NCI-H1048 (cell line): ENCODE measurements at places on chromosomes 2 and 18.

GRCh38 chr2:53535234-53535840 is 232.3 kb upstream of the CHAC2 start:
- DNase-seq = no peak

DNA sequence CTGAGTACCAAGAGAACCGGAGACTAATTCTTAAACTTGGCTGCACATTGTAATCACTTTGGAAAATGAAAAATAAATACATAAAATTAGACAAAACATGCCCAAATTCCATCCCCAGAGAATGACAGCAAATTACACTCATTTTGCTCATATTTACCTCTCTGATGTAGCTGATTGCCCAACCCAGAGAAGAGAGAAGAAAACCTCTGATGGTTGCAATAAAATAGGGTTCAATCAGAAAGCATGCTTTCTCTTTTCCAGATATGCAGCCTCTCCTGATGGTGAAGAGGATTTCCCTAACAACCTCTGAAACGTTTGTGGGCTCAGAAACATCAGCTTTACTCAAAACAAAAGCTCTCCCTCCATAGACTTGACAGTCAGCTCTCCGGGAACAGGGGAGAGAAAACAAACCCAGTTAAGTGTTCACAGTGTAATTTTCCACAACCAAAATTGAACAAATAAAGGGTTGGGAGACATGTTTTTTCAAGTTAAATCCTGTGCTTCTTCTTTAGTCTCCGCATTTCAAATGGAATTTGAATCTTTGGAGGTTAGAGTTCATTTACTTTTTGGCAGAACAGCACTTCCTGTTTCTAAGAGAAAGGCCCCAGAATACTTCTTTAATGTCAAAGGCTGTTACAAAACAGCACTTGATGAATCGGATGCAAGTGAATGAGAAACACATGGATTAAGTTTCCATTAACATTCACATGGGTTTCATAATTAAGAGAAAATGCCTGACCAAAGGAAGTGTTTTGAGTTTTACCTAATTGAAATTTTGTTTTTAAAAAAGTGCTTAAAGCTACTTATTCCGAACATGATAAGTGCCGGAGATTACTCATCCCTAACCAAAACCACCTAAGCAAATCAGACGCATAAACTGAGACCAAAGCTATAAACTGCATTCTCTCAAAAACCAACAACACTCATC is 570.1 kb upstream of the SYT4 start:
- DNase-seq = no peak

DNA sequence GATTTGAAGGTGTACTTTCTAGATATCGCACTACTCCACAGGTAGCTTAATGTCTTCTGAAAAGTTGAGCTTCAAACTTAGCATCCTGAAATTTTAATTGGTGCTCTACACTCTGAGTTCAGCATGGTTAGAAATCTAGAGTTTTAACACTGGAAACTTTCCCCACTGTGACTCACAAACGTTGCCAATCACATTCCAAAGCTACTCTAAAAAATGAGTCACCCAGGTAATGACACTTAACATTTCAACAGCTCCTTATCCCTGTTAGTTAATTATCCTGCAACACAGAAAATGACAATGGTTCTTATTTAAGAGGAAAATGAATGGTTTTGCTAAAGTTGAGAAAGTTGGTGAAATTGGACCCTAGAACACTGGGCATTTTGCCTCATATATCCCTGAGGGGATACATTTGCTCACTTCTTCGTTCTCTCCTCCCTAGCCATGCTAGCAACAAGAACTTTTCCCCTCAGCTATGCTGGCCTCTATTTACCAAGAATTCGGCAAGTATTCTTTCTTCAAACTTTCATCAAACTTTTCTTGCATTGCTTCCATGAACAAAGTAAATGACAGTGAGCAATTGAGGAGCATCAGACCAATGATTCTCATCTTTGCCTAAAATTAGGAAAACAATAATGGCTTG is 1024.1 kb upstream of the KLHL29 start:
- no peak for DNase-seq

- no peak for DNase-seq
These were observed 1.4 kb downstream of the REEP1 start for GRCh38 chr2:86335865-86336674.

- no peak for DNase-seq
These were observed at the start of gene SLC9A2 for GRCh38 chr2:102619414-102620319. SLC9A2 (plus strand) TSS chr2:102619553; CDS start chr2:102619849, 296 bp downstream.

DNA sequence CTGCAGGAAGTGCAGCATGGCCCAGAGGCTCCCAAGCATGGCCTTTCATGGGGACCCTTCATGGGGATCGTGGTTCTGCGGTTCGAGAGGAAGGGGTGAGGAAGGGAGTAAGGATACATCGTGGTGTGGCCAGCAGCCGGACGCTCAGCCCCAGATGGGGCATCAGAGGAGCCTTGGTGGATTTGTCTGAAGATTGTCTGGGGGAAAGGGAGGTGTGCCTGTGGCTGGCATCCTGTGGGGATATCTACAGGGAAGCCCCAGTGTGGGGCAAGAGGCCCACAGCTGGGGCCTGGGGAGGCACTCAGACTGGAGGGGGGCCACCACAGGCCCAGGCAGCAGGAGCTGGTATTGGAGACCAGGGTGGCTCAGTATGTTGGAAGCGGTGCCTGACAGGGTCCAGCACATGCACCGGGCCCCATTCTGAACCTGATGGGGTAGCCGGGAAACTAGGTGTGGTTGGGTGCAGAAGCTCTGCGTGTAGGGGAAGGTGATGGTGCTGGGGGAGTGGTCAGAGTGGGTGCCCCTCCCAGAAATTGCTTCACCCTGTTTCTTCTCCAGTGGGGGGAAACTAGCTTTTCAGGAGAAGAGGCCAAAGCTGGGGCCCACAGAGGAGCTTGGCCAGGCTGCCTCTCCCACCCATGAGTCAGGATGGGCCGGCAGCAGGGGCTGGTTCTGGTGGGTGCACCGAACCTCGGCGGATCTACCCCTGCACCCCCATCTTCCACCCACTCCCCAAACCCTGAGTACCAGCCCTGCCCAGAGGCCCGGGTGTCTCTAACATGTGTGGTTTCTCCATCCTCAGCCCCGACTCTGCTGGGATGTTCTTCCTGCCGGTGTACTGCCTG is 274.4 kb upstream of the HDAC4 start:
- DNase-seq = no peak

GRCh38 chr18:28947900-28948299 is 771.0 kb upstream of the CDH2 start:
- no peak for DNase-seq

GRCh38 chr2:99140056-99140859 is 1.2 kb upstream of the C2orf15 start:
- DNase-seq = no peak

- DNase-seq = no peak
These were observed 5.6 kb downstream of the RAX start for GRCh38 chr18:59267503-59268126.

- DNase-seq = no peak
These were observed 70.6 kb upstream of the PSMD14 start for GRCh38 chr2:161237392-161238264.

- no peak for DNase-seq
These were observed 576.5 kb downstream of the EPHA4 start for GRCh38 chr2:220995581-220995980.

- DNase-seq = no peak
These were observed 589.6 kb downstream of the LRRTM4 start for GRCh38 chr2:76932550-76932949.

- no peak for DNase-seq
These were observed 132.7 kb downstream of the TSN start for GRCh38 chr2:121888189-121888557.

- DNase-seq = no peak
These were observed 77.7 kb downstream of the THADA start for GRCh38 chr2:43518181-43518580.

- DNase-seq = no peak
These were observed 54.2 kb upstream of the SEMA4C start for GRCh38 chr2:96923810-96924774.

GRCh38 chr18:54086046-54086802 is 138.2 kb downstream of the MBD2 start:
- no peak for DNase-seq

- DNase-seq = no peak
These were observed 3.5 kb upstream of the LBX2 start for GRCh38 chr2:74502720-74503505.

DNA sequence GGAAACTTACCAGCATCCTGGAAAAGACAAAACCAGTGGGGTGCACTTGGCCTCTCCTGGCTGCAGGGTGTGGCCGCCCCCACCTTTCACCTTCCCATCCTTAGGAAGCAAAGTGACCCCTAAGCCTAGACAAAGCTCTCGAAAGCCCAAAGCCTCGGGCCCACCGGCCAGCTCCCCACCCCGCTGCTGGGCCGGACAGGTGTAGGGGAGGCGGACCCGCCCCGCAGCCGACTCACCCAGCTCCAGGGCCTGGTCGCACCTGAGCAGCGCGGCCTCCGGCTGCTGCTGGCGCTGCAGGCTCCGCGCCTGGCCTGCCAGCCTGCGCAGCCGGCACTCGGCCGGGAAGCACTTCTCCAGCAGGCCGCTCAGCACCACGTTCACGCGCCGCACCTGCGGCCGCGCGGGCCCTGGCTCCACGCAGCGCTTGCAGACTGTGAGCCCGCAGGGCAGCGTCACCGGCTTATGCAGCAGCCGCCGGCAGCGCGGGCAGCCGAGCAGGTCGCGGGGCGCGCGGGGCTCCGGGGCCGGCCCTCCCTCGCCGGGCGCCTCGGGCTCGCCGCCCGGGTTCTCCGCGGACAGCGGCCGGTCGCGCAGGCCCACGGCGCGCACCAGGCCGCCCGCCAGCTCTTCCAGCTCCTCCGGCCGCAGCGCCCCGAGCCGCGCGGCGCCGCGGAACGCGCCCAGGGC is 979 bp downstream of the LONRF2 start:
- DNase-seq = no peak

- DNase-seq = no peak
These were observed 40.3 kb downstream of the NRXN1 start for GRCh38 chr2:50991602-50992001.

GRCh38 chr18:62281684-62282083 is 43.4 kb upstream of the TNFRSF11A start:
- DNase-seq = no peak

DNA sequence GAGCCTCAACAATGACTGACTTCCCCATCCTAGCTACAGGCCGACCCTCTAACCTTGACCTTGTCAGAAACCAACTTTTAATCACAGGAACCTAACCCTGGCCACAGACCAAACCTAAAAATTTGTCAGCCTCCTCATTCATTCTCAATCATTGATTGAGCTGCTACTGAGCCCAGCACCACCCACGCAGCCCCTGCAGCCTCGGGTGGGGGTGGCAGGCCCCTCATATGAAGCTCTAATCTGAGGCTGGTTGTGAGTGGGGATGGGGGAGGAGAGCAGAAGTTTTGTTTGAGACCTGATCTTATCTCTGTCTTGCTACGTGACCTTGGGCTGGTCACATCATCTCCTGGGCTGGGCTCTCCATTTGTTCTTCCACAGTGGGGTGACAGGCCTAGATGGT is 99.5 kb upstream of the EPAS1 start:
- DNase-seq = no peak

GRCh38 chr2:215983581-215984351 is 29.6 kb downstream of the MREG start:
- no peak for DNase-seq

- DNase-seq = no peak
These were observed 304.0 kb downstream of the LPIN1 start for GRCh38 chr2:12050396-12050795.

DNA sequence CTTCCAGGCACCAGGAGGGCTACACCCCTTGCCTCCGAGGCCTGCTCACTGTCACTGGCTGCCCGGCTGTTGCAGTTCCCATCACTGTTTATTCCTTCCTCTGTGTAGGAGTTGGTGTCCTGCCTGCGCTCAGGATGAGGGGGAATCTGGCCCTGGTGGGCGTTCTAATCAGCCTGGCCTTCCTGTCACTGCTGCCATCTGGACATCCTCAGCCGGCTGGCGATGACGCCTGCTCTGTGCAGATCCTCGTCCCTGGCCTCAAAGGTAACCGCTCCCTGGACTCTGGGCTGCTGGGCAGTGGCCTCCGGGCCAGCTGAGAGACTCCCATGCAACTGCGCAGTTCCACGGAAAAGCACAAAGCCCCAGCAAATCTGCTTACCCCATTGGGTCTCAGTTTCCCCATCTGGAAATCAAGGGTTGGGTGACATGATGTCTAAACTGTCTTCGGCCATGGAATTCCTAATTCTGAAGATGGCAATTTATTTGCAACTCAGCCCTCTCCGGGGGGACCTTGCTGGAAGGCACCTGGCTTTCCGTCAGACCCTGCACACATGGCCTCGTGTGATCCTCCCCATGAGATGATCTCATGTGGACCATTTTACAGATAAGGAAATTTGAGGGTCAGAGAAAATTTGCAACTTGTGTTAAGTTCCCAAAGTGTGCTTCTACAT is 9.4 kb downstream of the COLEC11 start:
- DNase-seq = no peak

- DNase-seq = no peak
These were observed 2.1 kb upstream of the PARD6G start for GRCh38 chr18:80249217-80250093.

DNA sequence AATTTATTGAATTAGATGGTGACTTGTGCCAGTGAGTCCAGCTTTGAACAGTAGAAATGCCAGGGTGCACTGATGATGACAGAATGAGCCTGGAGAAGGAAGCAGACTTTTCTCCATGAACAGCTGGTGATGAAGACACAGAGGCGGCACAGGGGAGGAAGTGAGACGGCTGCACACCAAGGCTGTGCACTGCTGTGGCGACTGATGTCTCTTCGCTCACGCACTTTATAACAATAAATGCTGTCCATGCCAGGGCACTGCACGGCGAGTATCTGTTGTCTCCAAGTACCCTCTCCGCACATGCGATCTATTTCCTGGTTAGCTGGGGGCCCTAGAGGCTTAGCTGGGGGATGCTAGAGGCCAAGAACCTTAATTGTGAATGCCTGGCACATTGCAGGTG is 175.2 kb downstream of the TMEM200C start:
- DNase-seq = no peak

DNA sequence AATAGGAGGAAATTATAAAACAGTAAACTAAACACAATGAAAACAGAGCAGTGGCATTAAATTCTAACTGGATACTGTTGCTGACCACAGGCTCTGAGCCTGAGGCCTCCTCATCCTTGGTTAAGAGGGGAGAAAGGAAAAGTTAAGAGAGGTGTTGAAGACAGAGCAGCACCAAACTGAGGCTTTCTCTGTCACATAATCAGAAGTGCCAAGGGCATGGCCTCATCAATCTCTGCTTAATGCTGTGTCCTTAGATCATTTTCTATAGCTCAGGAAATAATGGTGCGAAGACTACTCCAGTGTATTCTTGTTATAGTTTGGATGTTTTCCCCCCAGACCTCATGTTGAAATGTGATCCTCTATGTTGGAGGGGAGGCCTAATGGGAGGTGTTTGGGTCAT is 160.9 kb upstream of the SLC1A4 start:
- no peak for DNase-seq

GRCh38 chr2:97963079-97963406 is 32.7 kb downstream of the TMEM131 start:
- DNase-seq = no peak

GRCh38 chr2:239363946-239364637 is 36.7 kb downstream of the HDAC4 start:
- DNase-seq = no peak
